Suppressor macrophage treated with lipopolysaccharide for 4 hours (primary cell): ENCODE measurements at places on chromosomes 7 and 10.

DNA sequence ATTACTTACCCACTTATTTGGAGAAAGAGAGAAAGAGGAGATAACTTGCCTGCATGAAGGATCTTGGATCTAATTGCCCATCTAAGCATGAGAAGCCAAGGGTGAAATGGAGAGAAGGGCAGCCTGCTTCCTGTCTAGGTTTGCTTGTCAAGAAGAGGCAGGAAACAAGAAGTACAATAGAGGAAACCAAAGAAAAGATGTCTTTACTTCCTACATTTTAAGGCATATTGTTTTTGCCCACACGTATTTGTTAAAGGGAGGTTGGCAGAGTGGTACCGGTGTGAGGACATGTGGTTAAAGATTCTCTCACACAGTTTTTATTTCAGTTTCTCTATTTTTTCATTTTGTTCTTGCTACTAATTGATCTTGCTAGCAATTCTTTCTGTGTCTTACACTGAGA is 6.0 kb upstream of the TAS2R38 start:
- DNase-seq = no peak

GRCh38 chr10:103645141-103646054 is 151.9 kb downstream of the NEURL1 start:
- peak; percentile 96 for DNase-seq

DNA sequence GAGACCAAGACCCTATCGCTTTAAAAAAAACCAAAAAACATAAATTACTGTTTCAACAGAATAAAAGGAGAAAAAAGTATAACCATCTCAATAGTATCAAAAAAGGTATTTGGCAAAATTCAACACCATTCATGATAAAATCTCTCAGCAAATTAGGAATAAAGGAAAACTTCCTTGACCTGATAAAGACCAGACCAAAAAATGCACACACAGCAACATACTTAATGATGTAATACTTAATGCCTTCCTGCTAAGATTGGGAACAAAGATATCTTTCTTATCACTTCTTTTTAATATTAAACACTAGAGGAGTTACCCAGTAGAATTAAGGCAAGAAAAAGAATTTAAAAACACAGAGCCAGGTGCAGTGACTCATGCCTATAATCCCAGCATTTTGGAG is 79.3 kb downstream of the CNOT4 start:
- no peak for DNase-seq

- DNase-seq = no peak
These were observed 106.5 kb upstream of the LANCL2 start for GRCh38 chr7:55258631-55259030.

DNA sequence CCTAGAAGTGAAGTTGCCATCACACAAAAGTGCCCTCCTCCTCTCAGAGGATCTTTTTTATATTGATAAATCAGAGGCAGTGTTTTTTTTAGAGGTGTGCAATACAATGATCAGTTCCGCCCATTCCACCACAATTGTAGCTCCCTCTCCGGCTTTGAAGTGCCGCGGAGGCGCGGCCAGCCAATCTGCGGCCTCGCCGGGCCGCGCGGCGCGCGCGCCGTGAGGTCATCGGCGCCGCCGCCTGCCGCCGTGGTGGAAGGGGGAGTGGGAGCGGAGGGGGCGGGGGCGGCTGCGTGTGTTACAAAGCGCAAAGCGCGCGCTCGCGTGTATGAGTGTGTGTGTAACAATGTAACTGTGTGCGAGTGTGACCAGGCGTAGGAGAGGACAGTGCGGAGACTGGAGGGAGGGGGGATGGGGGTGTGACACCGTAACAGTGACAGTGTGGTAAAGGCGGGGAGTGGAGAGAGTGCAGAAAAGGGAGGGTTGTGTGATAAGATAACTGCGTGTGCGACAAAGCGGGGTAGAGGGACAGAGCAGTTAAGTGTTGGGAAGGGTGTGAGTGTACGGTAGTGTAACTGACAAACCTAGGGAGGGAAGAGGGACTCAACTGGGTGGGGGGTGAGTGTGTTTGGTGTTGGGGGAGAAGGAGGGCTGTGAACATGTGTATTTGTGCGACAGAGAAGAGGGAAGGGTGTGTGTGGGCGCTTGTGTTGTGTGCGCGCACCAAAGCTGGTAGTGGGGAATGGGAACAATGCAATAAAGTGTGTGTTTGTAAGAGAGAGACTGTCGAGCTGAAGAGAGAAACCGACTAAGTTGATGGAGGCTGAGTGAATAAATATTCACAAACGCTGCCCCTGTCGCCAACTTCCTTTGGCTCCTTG is at the start of gene SP8:
Gene SP8, minus strand, starts transcription at position 108 of the 881 bp plus-strand sequence. Its CDS starts 88 bp downstream, at position 20.
- DNase-seq = peak; percentile 41

- no peak for DNase-seq
These were observed 62.5 kb upstream of the KCNMA1 start for GRCh38 chr10:77700086-77700485.

GRCh38 chr10:104254493-104255310 is at the start of gene GSTO1:
Gene GSTO1 (plus strand): TSS chr10:104254892. CDS start chr10:104254929, 37 bp downstream.
- DNase-seq = peak; percentile 90

DNA sequence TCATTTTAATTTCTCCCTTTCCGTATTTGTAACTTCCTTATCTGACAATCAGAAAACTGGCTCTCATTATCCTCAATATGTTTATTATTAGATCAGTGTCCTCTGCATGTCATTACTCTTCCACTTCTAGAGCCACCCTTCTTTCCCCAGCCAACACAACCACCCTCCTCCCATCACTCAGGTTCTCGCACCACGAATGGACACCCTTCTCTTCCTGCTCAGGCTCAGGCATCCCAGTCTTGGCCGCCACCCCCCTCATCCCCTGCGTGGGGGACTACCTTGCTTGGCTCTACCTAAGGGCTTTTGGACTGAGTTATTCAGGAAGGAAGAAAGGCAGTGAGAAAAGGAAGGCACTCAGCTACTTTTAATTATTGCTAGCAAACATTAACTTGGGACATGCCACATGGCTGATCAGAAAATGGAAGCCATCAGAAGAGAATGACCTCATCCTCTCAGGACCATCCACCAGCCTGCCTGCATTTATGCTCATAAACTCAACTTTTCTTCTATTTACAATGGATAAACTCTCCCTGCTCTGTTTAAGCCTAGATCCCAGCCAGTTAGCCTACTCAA is 199.9 kb upstream of the PLXNA4 start:
- DNase-seq = no peak

DNA sequence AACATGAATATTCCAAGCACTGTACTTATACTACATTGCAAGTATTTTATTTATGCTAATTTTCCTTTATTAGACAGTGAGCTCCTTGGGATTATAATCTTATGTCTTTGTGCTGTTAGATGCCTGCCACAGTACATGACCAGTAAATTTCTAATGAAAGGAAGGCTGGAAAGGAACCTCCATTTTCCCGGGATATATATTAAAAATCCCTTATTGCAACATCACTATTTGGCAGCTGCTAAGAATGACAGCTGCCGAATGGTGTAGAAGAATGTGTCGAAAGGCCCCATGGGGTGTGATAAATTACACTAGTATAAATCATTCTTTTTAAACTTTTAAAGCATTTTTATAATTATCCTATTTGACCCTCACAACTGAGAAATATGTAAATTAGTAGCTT is 59.1 kb downstream of the TFAM start:
- DNase-seq = no peak
